ENCODE measurements at places on chromosomes 3 and 15.

DNA sequence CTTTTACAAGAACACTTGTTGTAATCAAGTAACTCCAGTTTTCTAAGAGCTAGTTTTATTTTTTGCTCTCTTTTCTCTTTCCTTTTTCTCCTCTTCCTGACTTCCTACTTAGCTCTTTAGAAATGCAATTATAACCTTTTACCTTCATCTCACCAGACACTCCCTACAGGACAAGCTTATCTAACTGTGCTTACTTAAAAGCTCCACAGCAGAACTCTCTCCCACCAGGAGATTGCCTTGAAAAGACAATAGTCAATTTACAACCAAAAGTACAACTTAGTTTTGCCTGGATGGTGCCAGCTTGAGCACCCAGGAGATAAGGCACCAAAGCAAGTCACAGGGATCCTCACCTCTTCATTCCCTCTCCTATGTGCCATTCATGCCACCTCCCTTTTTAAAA is 573.8 kb upstream of the LMCD1 start:
- no peak for DNase-seq

DNA sequence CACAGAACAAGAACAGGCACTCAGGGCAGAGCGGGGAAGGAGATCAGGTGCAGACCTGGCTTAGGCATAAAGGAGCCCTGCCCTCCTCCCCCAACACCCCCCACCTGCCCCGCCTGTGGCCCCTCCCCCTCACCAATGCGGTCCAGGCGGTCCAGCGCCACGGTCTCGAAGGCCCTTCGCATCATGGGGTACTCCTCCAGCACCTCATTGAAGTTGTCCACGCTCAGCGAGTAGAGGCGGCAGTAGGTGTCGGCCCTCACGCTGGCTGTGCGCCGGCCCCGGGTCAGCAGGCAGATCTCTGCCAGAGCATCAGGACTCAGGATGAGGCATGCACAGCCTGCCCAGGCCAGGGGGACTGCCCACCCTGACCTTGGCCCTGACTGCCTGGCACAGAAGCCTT is 44.8 kb downstream of the HCN4 start:
- no peak for DNase-seq

DNA sequence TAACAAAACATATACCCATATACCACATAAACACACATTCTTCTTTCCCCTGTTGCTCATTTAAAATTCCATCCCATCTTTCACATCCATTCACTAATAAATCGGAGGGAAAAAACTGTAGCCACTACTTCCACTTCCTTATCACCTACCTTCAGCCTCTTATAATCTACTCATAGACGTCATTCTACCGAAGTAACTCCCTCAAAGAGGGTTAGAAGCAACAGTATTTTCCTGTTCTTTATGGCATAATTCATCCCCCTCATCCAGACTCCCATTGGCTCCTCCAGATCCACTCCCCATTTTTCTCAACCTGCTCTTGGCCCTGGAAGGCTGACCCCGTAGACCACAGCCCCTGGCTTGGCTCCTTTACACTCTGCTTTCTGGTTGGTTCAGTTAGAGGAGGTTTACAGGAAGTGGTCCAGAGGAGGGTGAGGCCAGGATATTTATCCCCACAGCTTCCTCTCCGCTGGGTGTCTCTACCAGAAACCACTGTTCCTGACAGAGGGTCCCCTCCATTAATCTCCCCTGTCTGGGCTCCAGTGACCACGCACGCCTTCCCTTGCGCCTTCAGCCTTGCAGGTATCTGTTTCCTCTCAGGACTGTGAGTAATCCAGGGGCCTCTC is 46.3 kb downstream of the FMN1 start:
- no peak for DNase-seq

GRCh38 chr3:33505027-33505426 is 64.8 kb upstream of the UBP1 start:
- no peak for DNase-seq

DNA sequence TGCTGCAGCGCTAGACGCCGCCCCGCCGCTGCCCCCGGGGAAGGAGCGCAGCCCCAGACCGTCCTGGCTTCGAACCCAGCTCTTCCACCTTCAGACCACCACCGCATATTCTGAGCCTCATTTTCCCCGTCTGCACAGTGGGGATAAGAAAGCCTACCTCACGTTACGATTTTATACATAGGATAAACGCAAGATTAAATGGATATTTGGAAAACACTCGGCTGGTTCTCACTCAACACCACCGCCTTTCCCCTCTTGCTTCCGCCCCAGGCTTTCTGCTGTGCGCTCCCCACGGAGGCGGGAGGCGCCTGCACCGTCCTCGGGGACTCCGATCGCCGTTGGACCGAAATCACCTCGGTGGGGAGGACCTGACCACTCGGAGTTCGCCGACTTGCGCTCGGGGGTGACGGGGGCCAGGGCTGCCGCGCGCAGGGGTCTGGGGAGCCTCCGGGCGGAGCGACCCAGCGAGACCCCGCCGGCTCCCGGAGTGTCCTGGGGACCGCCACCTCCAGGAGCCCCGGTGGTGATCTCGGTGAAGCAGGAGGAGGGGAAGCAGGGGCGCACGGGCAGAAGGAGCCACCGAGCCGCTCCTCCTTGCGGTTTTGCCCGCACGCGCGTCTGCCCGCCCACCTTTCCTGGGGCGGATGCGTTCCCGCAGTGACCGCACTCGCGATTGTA is 4.0 kb downstream of the FBXL22 start:
- DNase-seq, result peak; percentile 55

- no peak for DNase-seq
Observed at GRCh38 chr15:51448622-51449399, 107.4 kb downstream of the GLDN start.

GRCh38 chr3:137669519-137670060 is 94.5 kb upstream of the SOX14 start:
- DNase-seq, result no peak

GRCh38 chr15:29138260-29138659 is 131.4 kb downstream of the NSMCE3 start:
- DNase-seq, result no peak

DNA sequence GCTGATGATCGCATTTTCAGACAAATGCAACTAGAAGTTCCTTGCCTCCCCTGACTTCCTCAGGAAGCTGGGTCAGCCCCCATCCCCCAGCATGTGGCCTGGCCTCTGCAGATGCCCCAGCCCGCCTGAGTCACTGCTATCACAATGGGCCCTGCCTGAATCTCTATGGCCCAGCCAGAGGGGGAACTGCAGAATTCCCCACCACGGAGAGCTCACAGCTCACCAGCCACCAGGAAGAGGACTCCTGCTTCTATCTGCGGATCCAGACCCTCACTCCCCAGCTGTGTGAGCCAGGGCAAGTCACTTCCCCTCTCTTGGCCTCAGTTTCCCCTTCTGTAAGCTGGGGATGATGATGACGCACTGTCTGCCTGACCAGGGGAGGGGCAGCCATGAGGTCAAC is 6.9 kb downstream of the PLXND1 start:
- no peak for DNase-seq

DNA sequence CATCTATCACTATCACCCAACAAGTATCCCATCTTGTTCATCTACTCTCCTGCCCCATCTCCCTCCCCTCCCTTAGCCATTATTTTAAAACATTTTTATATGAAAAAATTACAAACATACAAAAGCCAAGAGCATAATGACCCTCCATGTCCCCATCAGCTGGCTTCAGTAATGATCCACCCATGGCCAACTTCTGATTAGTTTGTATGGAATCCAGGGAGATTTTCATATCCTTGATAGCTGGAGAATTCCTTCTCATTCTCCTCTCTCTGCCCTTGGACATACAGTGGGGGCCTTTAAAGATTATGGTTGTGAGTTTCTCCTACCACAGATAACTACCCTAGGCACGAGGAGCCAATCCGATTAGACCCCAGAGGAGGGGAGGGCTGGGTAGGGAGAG is 40.2 kb downstream of the IRAK2 start:
- no peak for DNase-seq

- DNase-seq, result no peak
Observed at GRCh38 chr15:25740383-25741255, 122.5 kb downstream of the ATP10A start.

DNA sequence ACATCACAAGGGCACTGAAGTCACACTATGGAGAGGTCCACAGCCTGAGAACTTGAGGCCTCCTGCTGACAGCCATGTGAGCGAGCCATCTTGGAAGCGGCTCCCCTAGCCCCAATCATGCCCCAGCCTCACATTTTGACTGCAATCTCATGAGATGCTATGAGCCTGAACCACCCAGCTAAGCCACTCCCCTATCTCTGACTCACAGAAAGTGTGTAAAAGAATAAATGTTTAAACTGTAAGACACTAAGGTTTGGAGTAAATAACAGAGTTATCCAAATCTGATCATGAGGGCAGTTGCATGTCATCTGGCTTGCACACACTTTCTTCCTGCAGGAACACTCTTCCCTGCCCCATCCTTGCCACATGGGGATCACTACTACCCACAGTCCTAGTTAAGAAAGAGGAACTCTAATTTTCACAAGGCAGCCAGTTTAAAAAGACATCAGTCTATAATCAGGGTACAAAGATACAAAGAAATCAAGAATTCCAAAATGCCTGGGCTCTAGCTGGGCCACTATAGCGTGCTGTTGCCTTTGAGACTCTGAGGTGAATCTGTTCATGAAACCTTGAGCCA is 494.2 kb downstream of the FOXP1 start:
- DNase-seq, result no peak

DNA sequence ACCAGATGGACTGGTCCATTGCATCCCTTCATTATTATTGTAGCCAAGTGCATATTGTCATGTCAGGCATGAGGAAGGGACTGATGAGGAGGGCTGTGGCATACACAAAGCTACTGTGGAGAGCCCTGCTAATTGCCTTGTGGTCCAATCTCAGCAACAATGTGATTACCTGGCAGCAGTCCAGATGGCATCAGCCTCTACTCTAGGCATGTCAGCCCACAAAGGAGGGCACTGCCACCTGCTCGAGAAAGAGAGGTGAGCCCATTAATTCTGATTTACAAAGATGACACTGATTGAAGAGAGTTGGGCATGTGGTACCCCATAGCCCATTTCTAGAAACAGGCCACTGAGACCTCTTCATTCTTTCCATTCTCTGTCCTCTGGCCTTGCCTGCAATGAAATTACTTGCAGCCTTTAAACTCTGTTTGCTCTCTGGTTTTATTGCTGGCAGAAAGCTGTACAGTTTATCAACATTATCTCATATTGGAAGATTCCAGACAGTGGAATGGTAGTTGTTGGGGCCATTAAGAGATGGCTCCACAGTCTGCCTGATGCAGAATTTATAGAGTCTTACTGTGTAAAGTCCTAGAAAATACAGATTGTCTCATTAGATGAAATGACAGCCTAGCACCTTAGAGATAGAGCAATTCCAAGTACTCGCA is 307.7 kb downstream of the ARPP21 start:
- DNase-seq, result no peak

- DNase-seq, result no peak
Observed at GRCh38 chr3:17965331-17965730, 222.9 kb upstream of the TBC1D5 start.

- DNase-seq, result no peak
Observed at GRCh38 chr3:165254812-165255211, 58.6 kb upstream of the SLITRK3 start.

DNA sequence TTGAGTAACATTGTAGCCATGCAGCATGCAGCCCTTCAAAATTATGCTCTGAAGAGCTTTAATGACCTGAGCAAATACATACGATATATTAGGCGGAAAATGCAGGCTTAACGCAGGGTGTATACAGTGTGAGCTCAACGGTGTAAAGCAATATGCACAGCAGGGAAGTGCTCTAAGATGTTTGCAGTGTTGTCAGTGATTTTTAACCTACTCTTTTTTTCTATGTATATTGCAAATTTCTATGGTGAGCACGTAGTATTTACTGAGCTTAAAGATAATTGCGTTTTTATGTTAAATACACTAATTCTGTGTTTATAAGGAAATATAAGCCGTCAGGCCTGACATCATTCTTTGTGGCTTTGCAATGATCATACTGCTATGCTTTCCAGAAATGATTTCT is 42.1 kb downstream of the DGKG start:
- no peak for DNase-seq

- DNase-seq, result no peak
Observed at GRCh38 chr3:127815001-127815400, 7.3 kb downstream of the MGLL start.

DNA sequence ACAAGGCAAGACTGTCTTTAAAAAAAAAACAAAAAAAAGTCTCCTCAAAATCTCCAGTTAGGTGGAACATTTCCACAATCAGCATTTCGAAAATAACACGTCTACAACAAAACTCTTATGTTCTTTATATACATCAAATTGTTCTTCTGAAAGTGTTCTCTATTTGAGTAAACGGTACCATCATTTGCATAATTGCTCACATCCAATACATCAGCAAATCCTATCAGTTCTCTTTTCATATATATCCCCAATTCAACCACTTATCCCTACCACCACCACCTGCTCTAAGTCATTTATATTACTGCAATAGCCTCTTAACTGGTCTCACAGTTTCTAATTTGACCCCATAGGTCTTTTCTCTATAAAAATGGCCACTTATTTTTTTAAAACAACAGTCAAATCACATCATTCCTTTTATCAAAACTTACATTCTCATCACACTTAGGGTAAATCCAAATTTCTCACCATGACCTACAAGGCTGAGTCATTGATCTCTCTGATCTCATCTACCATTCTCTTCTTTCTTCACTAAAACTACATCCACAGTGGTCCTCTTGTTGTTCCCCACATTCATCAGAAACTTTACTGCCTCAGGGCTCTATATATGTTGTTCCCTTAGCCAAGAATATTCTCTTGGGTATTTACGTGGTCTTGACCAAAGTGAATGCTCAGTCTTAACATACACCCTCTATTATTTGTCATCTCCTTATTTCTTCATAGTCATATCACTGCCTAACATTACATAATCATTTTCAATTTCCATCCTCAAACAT is 237.0 kb downstream of the SCAPER start:
- DNase-seq, result no peak

DNA sequence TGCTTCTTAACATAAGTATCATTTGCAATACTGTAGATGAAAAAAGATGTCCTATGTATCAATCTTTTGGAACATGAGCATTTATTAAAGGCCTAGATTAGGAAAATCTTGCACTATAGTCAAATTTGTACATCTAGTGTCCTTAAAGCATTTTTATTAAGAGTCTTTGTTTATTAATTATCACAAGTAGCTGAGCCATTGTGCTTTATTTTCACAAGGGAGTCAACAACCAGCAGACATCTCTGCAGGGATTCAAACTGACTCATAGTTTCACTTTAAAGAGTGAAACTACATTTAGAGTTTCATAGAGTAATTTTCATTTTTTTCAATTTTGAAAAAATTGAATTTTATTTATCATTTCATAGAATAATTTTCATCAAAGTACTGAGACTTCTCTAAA is 94.5 kb upstream of the EIF1B start:
- DNase-seq, result no peak
